ENCODE measurements at places on chromosomes 16 and 17.
A peak's percentile ranks its signal among the peaks of the same experiment; 100 is the strongest.

GRCh38 chr16:4123616-4124300, 7.5 kb upstream of the ADCY9 start:
- DNase-seq, result no peak

GRCh38 chr16:87288753-87289362, 28.3 kb downstream of the C16orf95 start:
- no peak for DNase-seq

GRCh38 chr16:85781695-85782370, 17.5 kb downstream of the EMC8 start:
- no peak for DNase-seq

- no peak for DNase-seq
Observed at GRCh38 chr16:84191466-84191865, 509 bp downstream of the ADAD2 start.

- no peak for DNase-seq
Observed at GRCh38 chr17:78007647-78008046, 49.1 kb downstream of the TNRC6C start.

GRCh38 chr17:69348429-69348828, 21.5 kb upstream of the ABCA5 start:
- DNase-seq, result no peak

- no peak for DNase-seq
Observed at GRCh38 chr16:17063201-17064139, 407.3 kb downstream of the XYLT1 start.

DNA sequence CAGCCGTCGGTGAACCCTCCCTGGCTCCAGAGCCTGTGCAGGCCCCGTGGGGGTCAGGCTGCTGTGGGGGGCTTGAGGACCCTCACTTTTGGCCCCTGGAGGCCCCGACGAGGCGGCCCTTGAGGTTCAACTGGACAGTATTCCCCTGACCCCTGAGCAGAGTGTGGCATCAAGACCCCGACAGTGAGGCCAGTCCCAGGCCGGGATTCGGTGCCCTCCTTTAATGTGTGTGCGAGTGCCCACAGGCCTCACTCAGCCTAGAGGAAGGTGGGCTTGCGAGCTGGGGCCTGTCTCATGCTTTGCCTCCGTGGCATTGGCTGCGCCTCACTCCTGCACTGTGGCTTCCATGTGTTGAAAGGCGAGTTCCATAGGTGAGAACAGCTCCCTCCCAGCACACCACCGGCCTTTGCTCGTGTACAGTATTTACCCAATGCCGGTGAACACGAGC, 94.5 kb downstream of the METRNL start:
- DNase-seq, result no peak

DNA sequence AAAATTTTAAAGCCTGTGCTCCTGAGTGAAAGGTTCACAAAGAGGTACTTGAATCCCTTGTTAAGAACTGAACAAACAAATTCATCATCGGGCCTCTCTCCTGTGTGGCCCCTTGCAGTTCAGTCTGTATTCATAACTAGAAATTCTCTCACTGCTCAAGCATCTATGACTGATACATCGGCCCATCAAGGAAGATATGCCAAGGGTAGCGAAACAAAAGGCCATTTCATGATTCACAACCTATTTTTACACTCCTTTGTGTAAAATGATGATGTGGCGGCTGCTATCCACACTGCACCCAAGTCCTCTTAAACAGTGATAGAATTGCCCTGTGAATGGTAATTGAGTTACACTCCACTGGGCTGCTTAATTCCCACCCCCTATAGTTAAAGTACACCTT, 204.6 kb downstream of the STX8 start:
- DNase-seq, result no peak

GRCh38 chr17:28725660-28726225, 290 bp downstream of the TLCD1 start:
- no peak for DNase-seq

DNA sequence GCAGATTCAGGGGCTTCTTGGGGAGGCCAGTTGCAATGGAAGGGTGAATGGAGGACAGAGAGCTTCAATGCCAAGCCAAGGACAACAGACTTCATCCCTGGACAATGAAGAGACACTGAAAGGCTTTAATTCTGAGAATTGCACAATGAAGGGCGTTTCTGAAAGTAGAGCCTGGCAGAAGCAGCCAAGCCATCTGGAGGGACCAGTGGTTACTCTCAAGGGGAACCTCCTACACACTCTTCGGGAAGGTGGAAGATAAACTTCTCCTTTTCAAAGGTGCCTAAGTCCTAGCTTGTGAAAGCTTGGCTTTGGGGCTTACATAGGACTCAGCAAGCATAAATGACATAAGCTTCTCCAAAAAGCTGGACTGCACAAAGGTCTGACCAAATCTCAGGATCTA, 6.2 kb upstream of the CES1 start:
- no peak for DNase-seq

DNA sequence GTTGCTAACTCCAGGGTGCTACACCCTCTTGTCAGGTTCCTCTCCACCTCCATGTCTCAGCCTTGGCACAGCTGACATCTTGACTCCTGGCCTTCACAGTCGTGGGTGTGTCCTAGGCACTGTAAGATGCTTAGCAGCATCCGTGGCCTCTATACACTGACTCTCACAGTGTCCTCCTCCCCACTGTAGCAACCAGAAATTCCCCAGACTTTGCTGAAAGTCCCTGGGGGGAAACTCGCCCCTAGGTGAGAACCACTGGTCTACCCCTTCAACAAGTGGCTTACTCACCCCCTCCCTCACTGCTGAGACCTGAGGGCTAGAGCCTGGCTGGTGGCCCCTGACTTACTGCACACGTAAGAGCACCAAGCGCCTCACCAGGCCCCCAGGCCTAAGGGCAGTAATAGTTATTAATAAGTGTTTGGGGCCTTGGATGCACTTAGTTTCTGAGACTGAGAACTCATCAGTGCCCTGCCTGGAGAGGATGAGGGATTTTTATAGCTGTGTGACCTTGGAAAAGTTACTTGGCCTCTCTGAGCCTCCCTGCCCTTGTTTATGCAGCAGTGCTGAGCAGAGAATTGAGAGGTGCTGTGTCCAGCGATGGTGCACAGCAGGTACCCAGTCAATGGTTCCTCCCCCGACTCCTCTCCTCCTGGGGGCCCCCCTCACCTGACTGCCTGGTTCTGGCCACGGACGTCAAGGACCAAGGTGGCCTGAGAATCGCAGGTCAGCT, 67.1 kb downstream of the RMI2 start:
- no peak for DNase-seq

GRCh38 chr16:75443298-75443697, 10.0 kb upstream of the CFDP1 start:
- DNase-seq, result no peak

DNA sequence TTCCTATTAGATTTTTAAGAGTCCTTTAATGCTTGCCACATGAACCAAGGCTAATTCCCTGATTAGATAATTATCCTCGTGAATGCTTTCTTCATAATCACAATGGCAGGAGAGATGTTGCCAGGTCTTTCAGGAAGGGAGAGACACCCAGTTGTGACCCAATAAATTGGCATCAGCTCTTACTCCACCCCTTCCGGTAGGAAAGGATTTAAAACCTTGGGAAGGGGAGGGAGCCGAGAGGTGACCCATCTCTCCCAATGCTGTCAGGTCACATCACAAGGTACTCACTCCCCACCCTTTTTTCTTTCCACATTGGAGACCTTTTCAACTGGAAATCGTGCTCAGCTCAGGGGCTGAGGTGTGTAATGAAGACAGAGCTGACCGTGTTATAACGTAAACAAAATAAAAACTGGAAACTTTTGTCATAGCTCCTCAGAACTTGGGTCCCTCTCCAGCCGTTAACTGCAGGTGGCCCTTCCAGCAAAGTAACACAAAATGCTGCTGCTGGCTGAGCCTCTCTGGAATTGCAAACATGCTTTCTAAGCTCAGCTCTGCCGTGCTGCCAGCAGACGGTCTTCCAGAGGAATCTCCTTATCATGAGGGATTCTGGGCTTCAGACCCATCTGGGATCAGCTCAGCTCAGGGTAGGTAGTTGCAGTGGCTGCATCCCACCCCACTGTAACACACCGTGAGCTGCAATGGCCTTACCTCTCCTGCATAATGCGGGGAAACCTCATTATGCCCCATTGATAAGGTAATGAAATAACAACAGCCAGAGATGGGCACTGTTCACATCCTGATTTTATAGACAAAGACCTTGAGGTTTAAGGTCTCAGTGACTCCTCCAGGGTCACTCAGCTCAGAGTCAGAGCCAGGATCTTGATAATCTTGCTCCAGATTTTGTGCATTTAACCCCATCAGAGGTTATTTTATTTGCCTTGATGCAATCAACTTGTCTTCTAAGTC, 15.6 kb downstream of the TMEM100 start:
- DNase-seq, result no peak

GRCh38 chr17:61135782-61136181, 263.9 kb upstream of the TBX2 start:
- DNase-seq, result no peak

GRCh38 chr17:76565728-76566612, 19.7 kb downstream of the ST6GALNAC2 start:
- DNase-seq, result no peak

GRCh38 chr16:1972490-1972877, 631 bp downstream of the TBL3 start:
- no peak for DNase-seq

DNA sequence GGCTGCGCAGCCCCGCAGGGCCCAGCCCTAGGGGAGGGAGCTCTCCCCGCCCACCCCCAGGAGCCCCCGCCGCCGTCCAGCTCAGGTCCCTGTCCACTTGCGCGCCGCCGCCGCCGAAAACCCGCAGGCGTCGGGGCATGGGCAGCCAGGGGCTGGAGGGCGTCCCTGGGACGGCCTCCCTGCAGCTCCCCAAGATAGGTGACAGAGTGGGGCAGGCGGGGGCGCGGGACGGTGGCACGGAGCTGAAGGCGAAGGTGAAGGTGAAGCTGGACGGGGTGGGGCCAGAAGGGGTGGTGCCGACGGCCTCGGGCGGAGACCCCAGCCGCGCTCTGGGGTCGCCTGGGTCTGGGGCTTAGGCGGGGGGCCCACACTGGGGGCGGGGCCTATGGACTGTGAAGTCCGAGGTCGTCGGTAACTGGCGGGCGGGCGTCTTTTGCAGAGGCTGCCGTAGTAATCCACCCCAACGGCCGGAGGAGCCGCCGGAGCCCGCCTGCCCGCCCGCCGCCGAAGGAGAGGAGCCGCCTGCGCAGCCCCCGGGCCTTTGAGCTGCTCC, 27.2 kb downstream of the SREBF1 start:
- no peak for DNase-seq

DNA sequence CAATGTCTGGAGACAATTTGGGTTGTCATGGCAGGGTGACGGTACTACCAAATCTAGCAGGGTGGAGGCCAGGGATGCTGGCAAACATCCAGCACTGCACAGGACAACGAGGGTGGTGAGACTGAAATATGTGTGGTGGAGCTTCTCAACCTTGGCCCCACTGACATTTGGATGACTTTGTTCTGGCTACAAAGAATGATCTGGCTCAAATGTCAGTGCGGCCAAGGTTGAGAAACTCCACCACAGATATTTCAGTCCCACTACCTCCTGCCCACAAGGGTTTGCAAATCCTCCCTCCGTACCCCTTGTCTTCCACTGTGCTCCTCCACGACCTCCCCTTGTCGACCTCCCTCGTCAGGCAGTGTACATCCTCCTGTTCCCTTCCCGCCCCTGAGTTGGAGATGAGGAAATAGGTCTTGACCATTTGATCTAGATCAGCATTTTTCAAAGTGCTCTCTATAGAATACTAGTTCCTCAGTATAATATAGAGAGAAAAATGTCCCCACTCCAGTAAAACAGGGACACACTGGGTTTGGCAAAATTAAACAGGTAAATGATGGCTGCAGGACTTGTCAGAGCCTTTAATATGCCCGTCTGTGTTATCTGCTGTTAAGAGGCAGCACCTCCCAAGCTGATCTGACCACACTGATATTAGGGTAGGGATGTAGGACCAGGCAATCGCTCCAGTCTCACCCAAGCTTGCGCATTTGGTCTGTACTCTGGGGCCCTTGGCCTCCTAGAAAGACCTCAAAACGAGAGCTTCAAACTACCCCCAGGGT, 6.8 kb downstream of the OSGIN1 start:
- DNase-seq, result no peak

DNA sequence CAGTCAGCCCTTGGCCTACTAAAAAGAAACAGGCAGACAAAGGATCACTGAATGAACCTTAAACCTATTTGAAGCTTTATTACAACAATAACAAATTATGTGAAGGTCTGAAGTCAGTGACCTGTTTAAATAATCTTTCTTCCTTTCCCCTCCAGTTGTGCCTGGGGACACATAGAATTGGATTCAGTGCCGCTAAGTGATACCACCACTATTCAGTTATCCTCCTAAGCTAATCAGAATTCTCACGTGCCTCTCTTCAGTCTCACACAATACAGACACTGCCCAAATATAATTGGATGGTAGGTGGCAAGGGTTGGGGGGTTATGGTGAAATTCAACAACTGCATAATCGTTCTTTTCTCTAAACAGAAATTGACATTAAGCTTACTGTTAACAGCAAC, 11.4 kb downstream of the TXNDC11 start:
- DNase-seq, result no peak

DNA sequence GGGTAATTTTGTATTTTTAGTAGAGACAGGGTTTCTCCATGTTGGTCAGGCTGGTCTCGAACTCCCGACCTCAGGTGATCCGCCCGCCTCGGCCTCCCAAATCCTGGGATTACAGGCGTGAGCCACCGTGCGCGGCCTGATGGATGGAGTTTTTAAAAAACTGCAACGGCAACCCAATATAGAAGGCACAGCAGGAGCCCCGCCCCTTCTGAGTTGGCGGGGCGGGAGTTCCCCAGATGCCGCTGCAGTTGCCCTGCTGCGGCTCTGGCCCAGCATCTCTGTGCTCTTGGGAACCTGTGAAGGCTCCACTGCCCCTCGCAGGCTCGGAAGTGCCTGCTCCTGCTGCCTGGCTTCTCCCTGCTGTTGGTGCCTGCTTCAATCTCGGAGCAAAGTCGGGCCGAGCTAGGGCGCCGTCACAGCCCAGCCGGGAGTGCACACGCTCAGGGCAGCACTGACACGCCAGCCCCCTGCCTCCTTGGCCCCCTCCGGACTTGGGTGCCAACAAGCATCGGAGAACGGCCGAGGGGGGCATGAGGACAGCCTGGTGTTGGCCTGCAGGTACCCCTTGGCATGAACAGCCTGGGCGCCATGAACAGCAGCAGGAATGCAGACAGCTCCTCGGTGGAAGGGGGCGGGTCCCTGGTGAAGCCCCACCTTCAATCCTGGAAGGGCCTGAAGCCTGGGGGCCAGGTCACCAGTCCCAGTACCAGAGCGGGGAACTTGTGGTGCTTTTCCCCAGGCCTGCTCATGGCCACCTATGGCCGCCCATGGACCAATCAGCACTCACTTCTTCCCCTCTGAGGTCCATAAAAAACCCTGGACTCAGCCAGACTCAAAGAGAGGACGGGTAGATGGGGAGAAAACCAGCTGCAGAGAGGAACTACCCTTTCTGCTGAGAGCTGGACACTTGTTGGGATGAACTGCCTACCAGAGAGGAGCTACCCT, 2.3 kb upstream of the NT5M start:
- DNase-seq, result peak; percentile 45

- DNase-seq, result no peak
Observed at GRCh38 chr17:2398655-2399571, 1.9 kb downstream of the MNT start.
